ENCODE measurements at places on chromosomes 2 and 18.

DNA sequence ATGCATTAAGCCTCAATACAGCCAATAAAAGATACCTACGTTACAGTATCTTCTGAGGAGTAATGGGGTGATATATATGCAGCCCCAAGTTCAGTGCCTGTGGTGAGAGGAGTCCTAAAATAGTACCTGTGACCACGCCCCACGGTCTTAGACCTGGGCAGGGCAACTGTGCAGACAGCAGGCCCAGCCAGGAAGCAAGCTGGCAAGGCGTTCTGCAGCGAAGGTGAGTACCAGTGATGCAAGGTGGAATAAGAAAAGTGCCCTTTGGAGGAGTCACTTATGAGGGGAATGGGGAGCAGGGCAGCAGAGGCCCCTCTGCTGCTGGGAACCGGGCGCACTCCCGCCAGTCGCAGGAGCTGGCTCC lies 12.7 kb upstream of the MAP3K2 start:
- no peak for DNase-seq

GRCh38 chr18:25594351-25594750 lies 242.4 kb upstream of the ZNF521 start:
- no peak for DNase-seq

GRCh38 chr2:216588861-216589710 lies 44.1 kb upstream of the IGFBP2 start:
- DNase-seq, result no peak

GRCh38 chr2:232367016-232367415 lies 11.5 kb upstream of the ALPP start:
- no peak for DNase-seq

DNA sequence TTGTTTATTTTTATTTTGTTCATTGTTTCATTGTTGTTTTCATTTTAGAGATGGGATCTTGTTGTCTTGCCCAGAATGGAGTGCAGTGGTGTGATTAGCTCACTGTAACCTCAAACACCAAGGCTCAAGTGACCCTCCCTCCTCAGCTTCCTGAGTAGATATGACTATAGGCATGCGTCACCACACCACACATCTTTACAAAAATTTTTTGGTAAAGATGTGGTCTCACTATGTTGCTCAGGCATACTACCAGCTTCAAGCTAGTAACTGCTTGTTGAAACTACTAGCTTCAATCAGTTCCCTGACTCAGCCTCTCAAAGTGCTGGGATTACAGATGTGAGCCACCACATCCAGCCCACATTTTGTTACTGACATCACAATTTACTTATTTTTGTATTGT lies 14.8 kb downstream of the FAM237A start:
- no peak for DNase-seq

Measured in ecto neural progenitor cell (in vitro differentiated cells).